ENCODE measurements at places on chromosomes 1 and 21.

DNA sequence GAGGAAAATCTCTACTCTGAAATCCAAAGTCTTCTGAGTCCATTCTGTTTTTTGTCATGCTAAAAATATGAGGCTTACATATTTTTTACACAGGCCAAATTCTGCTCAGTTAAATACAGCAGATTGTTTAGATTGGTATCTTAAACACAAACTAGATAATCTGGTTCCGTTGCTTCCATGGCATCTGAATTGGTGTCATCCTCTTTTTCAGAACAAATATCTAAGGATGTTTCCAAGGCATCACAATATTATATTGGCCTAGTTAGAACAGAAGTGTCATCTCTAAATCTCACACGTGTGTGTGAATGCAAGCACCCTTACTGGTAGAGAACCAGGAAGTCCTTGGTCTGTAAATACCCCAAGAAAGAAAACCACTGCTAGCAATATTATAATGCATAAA lies 151.2 kb downstream of the NRIP1 start:
- no peak for DNase-seq

GRCh38 chr1:158335213-158335532 lies 3.8 kb upstream of the CD1B start:
- DNase-seq, result no peak

DNA sequence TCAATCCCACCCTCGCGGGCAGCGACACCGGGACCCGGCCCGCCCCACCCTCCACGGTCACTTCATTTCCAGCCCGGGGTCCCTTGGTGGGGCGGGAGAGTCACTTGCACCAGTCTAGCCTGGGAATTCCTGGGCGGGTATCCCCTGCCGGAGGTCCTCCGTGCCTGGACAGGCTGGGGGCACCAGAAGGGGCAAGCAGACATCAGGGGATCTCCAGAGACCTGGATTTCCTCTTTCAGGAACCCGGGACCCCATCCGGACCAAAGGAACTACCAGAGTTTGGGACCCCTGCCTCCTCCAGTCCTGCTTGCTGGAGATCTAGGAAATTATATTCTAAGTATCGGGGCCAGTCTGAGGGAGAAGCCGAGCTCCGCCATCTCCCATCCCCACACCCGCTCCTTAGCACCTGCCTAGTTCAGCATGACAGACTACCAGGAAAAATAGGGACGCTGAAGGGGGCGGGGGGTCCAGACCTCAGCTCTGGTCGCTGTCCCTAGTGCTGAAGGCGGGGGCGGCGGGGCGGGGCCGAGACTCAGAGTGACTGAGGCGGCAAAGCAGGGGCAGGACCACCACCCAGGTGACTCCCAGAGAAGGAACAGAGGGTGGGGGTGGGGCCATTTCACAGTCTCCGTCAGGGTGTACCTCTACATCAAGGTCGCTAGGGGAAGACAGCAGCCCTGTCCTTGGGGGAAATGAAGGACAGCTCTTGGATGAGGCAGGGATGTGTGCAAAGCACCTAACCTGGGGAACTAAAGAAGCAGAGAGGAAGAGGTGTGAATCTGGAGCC lies 832 bp downstream of the HCN3 start:
- DNase-seq, result peak; percentile 74

DNA sequence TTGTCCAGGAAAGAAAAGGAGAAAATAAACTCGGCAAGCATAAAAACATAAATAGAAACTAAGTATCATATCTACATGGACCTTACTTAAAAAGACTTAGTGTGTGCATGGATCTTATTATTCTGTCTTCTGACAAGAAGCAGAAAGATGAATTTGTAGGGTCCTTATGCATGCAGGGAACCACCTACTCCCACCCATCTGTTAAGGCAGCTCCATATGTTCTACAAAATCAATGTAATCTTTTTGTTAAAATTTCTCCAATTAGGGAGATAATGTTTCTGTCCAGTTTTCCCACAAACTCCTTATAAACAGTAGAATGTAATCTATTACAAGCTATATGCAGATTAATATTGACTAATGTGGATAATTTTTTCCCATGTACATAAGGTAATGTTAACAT lies 13.9 kb upstream of the PTPN14 start:
- no peak for DNase-seq

- DNase-seq, result no peak
Measured at GRCh38 chr1:243855616-243856318, 5.7 kb upstream of the AKT3 start.

- no peak for DNase-seq
Measured at GRCh38 chr21:19844334-19844733, 1153.9 kb upstream of the NCAM2 start.

DNA sequence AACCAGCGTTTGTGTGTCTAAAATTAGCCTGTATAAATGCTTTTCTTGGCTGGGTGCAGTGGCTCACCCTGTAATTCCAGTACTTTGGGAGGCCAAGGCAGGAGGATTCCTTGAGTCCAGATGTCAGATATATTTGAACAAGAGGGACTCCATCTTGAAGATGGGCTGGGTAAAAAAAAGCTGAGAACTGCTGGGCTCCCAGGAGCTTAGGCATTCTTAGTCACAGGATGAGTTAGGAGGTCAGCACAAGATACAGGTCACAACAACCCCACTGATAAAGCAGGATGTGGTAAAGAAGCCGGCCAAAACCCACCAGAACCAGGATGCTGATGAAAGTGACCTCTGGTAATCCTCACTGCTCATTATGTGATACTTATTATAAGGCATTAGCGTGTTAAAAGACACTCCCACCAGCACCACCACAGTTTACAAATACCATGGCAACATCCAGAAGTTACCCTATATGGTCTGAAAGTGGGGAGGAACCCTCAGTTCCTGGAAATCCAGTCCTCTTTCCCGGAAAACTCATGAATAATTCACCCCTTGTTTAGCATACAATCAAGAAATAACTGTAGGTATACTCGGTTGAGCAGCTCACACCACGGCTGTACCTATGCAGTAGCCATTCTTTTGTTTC lies 36.2 kb upstream of the ZNF496 start:
- DNase-seq, result no peak

- DNase-seq, result no peak
Measured at GRCh38 chr1:89935235-89935634, 59.7 kb upstream of the ZNF326 start.

DNA sequence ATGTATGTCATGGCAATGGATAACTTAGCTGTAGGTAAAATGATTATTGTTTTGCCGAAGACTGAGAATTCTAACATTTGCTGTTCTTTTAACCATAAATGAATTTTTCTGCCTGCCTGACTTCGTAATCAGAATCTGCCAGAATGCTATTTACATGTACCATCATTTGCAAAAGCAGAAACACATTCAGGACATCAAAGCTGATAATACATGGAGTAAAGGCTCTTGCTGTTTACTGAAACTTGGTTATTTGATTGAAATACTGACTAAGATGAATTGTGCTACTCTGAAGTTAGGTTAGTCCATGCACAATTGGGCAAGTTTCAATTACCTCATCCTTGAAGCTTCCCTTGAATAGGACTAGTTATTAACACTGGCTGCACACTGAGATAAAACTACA lies 293.8 kb downstream of the PLA2G4A start:
- DNase-seq, result no peak

DNA sequence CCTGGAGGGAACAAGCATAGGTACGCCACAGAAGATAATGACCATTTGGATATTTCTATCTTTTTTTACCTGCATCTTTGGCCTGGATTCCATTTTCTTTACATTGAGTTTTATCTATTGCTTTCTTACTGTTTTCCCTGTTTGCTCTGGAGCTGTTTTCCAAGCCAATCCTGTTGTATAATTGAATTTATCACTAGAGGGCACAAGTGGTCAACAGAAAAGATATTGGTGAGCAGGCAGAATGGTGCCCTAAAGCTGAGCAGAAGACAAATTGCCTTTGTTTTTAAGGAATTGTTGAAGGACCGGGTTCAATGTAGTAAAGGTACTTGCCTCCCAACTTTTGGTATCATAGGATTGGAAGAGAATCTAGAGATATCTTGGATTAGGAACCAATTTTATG lies 152.8 kb downstream of the PPP1R12B start:
- peak; percentile 49 for DNase-seq

- peak; percentile 28 for DNase-seq
Measured at GRCh38 chr21:32096411-32096810, 182.4 kb downstream of the MIS18A start.

DNA sequence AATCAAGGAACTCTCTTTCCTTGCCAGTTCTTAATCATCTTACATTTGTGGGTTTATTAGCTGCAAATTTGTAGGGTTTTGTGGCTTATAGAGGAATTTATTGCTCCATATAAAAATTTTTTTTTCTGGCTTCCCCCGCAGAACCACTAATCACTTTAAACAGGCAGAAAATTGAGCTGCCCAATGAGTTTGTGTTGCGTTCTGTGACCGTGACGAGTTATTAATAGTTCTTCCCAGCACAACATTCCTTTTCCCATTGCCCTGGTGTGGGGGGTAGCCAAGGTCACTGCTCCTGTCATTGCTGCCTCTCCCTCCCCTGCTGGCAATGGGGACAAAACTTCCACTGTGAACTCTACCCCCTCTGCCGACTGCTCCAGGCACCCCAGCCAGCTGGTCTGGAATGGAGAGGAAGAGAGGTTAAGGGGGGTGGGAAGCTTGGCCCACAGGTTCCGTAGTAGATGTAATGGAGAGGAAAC lies 55.1 kb downstream of the UBE2T start:
- DNase-seq, result no peak

- DNase-seq, result no peak
Measured at GRCh38 chr1:4127592-4128140, 227.6 kb upstream of the C1orf174 start.

DNA sequence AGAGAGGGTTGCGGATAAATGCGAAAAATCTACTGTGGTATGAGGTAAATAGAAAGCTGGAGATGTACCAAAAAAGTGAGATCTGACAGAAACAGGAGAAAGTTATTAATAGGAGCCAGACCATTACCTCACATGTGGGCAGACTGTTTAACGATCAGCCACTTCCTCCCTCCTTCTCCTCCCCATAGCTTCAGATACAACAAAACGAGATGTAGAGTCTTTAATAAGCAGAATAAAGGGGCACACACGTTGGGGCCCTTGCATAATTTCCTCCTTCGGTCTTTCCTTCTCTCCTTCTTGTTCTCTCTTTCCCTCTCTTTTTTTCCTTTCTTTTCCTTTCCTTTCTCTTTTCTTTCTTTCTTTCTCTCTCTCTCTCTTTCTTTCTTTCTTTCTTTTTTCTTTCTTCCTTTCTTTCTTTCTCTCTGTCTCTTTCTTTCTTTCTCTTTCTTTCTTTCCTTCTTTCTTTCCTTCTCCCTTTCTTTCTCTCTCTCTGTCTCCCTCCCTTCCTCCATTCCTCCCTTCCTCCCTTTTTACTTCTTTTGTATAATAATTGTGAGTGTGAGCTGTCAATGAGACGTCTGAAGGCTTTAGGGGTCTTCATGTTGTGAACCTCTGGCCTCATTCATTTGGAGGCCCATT lies 242.1 kb downstream of the GRIK1 start:
- no peak for DNase-seq

DNA sequence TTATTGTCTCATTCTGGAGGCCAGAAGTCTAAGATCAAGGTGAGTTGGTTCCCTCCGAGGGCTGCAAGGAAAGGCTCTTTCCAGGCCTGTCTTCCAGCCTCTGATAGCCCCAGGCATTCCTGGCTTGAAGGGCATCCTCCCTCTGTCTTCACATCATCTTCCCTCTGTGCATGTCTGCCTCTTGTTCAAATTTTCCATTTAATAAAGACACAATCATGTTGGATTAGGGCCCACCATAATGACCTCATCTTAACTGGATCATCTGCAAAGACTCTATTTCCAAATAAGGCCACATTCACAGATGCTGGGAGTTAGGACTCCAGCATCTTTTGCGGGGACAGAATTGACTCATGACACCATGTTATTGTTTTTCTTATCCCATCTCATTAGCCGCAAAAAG lies 24.5 kb downstream of the HUNK start:
- DNase-seq, result no peak

GRCh38 chr21:33254766-33255165 lies 11.4 kb upstream of the IL10RB start:
- no peak for DNase-seq

DNA sequence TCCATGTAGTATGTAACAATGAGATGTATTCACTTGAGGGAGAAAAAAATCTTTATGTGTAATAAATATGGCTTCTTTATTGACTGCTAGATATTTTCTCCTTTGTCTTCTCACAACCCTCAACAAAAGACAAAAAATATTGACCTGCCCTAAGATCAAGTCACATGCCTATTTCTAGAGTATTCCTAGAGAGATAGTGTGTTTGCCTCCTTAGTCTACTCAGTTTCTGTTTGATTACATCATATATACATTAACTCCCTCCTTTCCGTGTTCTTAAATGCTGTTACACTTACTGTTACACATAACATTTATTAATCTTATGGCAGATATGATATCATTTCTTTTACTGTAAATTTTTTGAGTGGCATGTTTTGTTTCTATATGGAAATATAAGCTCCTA lies 281.6 kb upstream of the RGS18 start:
- DNase-seq, result no peak

GRCh38 chr1:80447526-80447925 lies 1353.2 kb upstream of the ADGRL2 start:
- DNase-seq, result no peak

DNA sequence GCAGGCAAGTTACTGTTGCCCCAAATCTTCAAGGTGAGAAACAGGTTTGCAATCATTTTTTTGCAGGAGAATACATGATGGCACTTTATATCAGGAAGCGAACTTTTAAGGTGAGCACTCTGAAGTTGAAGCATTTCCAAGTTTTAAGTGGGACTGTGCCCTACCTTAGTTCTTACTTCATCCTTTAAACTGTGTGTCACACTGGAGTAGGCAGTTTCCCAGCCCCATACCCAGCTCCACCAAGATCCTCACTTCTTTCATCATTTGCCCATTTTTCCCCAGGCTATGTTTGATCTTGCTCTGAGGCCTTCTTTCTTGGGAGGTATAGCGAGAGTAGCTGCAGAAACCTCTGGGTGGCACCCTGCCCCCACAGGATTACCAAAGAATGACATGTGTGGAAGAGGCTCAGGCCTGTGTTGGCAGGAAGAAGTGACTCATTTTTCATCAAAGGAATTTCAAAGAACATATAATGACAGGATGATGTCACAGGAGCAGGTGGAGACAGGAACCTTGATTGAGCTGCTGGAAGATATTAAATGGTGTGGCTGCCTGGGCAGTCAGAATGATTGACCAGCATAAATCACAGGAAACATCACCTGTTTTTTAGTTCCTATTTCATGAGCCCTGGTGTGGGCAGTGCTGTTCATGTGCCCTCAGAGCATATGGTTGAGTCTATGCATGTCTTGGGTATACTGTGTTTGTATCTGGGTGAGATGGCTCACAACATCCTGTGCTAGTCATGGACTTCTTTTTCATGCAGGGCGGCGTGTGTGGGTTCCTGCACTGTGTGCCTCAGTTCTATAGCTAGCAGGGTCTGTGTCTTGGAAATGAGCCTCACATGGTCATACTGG lies 20.8 kb upstream of the MACF1 start:
- DNase-seq, result peak; percentile 30

GRCh38 chr1:50368179-50369007 lies 54.9 kb downstream of the DMRTA2 start:
- peak; percentile 59 for DNase-seq

- DNase-seq, result no peak
Measured at GRCh38 chr1:200970771-200971427, 52.6 kb downstream of the KIF21B start.

DNA sequence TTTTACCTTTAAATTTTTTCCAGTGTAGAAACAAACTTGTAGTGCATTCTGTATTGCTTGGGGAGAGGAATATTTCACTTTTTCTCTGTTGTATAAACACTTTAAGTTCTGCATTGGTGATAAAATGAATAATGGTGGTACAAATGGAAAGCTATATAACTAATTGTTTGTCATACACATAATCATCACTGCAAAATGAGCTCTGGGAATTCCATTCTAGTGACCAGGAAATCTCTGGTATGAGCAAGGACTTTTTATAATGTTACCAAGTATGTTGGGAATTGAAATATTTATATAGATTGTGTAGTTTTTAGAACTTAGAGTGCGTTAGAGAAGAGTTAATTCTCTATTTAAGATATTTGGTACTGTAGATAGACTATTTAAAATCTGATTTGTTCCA lies 5.0 kb upstream of the FMN2 start:
- no peak for DNase-seq
